Stimulated activated CD8-positive, alpha-beta memory T cell treated with anti-CD3 and anti-CD28 coated beads, Interleukin-7, amount 100 ng/mL, for 48 hours (primary cell): ENCODE measurements at places on chromosomes 3 and 15.

- DNase-seq: no peak
Observed at GRCh38 chr3:177195242-177195991, 1.9 kb downstream of the TBL1XR1 start.

DNA sequence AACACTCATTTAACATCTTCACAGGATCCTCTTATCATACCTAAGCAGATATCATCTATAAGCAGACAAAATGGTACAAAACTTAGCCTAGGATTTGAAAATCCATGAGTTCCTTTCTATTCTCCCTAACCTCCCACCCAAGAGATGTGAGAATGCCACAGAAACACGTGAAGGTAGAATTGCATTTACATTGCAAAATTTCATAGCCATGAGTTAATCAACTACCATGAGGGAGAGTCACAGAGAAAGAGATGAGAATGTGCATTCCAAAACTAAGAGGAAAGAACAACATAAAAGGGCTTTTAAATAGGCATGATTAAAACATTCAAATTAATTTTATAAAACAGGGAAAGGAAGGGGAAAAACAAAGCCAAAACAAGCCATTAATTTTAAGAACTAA is 806.2 kb downstream of the NTRK3 start:
- DNase-seq: no peak

DNA sequence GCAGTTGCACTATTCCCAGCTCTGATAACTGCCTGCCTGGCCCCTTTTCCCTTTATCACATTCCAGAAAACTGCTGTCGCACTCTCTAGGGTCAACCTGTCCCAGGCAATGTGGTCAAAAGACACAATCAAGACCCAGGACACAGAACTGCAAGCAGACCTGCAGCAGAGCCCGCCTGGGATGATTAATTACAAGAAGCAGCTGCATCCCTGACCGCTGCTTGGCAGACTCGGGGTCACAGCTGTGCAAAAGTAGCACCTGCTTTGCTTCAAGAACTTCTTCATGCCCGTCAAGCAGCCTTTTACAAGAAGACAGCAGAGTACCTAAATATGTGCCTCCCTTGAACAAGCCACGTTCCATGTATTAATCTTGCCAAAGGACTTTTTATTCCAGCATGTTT is 120.0 kb upstream of the ST8SIA2 start:
- DNase-seq: no peak

DNA sequence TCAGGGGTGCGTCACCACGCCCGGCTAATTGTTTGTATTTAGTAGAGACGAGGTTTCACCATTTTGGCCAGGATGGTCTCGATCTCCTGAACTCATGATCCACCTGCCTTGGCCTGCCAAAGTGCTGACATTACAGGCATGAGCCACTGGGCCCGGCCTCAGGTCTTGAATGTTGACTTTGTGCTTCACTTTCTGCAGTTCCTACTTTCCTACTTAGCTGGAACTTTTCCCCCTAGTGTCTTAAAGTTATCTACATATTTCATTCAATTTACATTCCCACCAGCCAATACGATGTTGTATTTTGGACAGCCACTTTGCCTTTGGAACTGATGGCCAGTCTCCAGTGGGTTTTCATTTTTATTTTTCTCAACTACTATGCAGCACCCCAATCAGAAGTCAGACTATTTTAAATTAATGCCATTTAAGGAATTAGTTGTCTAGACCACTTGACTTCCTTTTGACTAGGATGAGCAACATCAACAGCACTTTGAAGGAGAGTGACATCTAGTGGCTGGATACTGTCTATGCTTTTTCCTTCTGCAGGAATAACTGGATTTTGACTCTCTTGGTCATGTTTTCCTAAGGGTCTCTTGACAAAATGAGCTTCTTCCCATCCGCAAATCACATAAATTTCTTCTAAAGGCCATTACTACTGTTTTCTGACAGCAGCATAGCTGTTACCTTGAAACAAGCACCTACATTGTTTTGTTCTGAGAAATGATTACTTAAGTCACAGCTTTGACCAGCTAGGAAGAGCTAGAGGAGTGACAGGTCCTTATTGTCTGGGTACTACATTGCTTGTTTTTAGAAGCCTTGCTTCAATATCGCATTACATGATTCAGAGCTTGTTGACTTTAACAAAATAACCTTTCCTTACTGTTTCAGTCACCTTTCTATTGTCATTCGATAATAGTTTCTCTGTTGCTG is 140.2 kb downstream of the ITPR1 start:
- DNase-seq: no peak

GRCh38 chr3:117666812-117667211 is 957.2 kb downstream of the TUSC7 start:
- DNase-seq: no peak

DNA sequence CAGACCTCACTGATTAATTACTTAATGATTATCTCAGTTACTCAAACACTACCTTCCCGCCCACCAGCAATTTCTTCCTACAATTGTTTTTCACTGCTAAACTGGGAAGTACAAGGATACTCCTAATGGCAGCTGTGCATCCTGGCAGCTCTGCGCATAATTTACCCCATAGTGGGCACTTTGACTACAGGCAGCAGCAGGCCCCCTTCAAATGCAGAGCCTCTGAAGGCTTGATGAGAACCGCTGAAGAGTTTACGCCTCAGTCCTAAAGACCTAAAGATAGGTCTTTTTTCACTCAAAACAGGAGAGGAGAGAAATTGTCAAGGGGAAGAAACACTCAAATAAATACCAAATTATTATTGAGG is 10.7 kb downstream of the CCDC32 start:
- no peak for DNase-seq

GRCh38 chr15:74010929-74011540 is 16.5 kb downstream of the PML start:
- no peak for DNase-seq

DNA sequence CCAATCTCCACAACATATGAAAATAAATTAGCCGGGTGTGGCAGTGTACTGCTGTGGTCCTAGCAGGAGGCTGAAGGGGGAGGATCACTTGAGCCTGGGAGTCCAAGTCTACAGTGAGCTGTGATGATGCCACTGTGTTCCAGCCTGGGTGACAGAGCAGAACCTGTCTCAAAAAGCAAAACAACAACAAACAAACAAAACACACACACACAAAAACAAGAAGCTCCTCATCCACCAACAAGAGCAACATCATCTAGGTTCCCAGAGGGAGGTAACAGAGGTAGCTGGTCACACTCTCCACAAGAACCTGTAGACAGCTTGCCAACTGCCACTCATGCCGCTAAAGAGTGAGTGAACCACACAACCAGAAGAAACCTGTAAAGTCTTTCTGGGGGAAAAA is 34.8 kb downstream of the PTPN9 start:
- no peak for DNase-seq

- no peak for DNase-seq
Observed at GRCh38 chr3:50260942-50261441, 8.0 kb upstream of the SEMA3B start.

- no peak for DNase-seq
Observed at GRCh38 chr15:77342807-77343206, 77.1 kb downstream of the PEAK1 start.

- no peak for DNase-seq
Observed at GRCh38 chr15:75867449-75867848, 24.2 kb downstream of the UBE2Q2 start.

DNA sequence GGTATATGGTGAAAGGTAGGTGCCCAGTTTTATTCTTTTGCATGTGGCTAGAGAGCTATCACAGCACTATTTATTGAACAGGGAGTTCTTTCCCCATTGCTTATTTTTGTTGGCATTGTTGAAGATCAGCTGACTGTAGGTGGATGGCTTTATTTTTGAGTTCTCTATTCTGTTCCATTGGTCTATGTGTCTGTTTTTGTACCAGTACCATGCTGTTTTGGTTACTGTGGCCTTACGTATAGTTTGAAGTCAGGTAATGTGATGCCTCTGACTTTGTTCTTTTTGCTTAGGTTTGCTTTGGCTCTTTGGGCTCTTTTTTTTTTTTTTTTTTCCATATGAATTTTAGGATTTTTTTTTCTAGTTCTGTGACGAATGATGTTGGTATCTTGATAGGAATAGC is 139.2 kb upstream of the CTNNB1 start:
- DNase-seq: no peak
